Right forelimb (tissue), 1 donor: ENCODE measurements at places on chromosomes 1 and 21.

- DNase-seq: no peak
Measured at GRCh38 chr1:225670356-225670755, 17.4 kb upstream of the ENAH start.

GRCh38 chr1:225374996-225375395, 52.8 kb downstream of the LBR start:
- DNase-seq: no peak

GRCh38 chr21:28688381-28688780, 304.3 kb downstream of the LTN1 start:
- no peak for DNase-seq

GRCh38 chr1:69661686-69662085, 94.0 kb downstream of the LRRC7 start:
- no peak for DNase-seq

DNA sequence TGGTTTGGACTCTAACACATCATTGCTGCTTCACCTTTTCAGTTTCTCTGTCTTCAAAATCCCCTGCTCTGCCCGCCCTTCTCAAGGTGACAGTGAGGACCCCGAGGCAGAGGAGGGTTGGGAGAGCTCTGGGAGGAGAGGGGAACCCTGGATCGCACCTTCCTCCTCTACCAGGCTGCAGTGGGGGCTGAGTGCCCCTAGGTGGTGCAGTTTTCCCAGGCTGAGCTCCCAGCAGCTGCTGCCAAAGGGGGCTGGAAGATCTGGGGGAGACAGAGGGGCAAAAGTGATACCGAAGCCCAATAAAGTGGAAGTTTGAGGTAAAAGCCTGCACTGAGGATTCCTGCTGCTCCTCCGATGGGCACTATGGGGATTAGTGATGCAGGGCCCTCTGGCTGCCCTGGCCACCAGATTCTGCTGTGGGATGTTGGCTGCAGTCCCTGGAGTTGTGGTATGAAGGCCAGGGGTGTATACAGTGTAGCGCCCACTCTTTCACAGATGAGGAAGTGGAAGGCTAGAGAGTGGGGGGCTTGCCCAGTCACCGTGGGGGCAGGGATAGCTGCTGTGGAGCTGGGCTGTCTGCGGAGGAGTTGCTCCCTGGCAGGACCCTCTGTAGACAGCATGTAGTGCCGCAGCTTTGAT, 40.7 kb upstream of the SCMH1 start:
- peak; percentile 62 for DNase-seq

GRCh38 chr1:174191349-174191862, 32.1 kb downstream of the RABGAP1L start:
- DNase-seq: no peak

DNA sequence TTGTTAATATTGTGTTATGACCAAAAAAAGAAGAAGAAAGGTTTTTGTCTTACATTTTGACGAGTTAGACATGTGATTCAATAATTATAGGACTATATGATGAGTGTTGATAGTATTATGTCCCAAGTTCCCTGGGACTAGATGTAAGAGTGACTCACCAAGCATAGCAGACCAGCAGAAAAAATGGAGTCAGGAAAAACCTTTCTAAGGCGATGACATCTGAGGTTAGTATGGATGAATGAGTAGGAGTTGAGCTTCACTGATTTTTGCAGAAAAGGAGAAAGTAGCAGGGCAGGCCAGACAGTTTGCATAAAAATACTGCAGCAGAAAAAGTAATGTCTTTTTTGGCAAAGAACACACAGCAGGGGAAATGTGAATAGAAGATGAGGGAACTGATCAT, 1041.3 kb upstream of the ADGRL4 start:
- no peak for DNase-seq

GRCh38 chr1:215083383-215083961, 935 bp downstream of the KCNK2 start:
- peak; percentile 60 for DNase-seq

- no peak for DNase-seq
Measured at GRCh38 chr1:117685936-117686806, 80.3 kb downstream of the TENT5C start.

DNA sequence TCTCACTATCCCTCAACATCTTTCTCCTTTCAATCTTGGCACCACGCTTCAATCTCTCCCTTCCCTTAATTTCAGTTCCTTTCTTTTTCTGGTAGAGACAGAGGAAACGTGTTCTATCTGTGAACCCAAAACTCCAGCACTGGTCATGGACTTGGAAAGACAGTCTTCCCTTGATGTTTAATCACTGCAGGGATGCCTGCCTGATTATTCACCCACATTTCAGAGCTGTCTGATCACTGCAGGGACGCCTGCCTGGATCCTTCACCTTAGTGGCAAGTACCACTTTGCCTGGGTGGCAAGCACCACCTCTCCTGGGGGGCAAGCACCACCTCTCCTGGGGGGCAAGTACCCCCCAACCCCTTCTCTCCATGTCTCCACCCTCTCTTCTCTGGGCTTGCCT, 27.8 kb downstream of the SELL start:
- DNase-seq: no peak

DNA sequence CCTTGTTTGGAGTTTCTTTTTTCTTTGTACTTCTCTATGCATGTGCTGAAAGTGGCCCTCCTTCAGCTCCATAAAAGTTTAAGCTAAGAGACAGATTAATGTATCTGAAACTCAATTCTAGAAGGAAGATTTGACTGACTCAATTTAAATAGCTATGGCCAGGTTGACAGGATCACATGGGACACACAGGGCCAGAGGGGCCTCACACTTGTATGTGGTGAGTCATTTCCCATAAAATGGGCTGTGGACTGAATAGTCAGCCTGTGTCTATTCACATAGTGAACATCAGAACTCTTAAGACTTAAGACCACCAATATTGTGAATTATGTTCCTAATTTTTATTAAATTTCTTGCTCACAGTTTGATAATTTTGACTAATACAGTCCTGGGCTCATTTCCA, 45.7 kb upstream of the DEPDC1 start:
- DNase-seq: no peak

GRCh38 chr1:160161965-160162705, 10.7 kb downstream of the ATP1A4 start:
- no peak for DNase-seq

DNA sequence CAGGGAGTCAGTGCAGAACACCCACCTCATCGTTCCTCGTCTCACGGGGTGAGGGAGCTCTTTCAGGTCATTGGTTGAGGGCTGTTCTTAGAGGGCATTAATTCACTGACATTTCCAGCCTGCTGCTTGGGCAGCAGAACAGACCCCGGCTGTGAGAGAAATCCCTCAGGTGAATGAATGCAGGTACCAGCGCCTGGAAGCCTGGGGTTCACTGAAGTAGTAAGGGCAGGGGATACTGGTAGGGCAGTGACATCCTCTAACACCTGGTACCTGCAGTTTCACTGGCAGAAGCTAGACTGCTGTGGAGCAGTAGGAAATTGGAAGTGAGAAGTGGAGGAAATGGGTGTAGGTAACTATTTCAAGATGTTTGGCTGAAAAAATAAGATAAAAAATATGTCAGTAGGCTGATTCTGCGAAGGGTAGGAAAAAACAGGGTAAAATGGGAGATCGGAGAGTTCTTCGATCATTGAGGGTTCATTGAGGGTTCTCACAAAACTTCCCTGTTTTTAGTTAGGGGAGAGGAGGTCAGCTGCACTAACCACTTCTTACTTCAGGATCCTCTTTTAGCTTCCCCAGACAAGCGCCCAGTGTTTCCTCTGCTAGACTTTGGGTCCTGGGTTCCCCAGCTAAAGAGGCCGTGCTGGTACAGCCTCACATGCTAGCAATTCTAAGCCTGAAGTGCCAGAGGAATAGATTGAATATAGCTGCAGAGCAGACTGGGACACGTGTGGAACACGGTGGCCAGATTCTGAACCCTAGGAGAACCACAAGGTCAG, 55.2 kb downstream of the RNF220 start:
- no peak for DNase-seq

GRCh38 chr1:224873434-224874369, 55.8 kb upstream of the DNAH14 start:
- no peak for DNase-seq

DNA sequence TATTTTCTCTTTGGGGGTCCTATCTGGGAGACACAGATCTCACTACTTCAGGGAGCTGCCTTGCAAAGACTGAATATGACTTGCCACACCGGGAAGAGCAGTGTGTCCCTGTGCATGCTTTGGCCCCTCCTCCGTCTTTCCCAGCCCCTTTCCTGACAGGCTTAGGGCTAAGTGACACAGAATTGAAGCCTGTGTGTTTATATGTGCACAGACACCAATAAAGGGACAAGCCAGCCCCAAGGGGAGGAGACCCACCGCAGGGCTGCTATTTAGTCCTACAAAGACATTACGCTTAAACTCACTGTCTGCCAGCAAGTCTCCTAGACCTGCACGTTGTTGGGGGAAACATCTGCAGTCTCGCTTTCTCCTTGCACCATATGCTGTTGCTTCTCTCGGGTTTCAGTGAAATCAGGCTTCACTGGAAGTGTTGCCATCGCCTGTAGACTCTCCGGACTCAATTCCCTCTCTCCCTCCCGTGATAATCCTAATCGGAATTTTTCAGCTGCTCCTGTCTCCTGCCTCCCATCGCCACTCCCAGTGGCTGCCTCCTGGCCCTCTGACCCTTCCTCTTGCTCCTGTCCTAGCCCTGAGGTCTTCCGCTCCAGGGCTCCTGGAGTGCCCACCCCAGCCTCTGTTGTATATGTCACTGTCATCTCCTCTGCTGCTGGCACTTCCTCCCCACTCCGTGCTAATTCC, 58.5 kb upstream of the LRRC53 start:
- no peak for DNase-seq

DNA sequence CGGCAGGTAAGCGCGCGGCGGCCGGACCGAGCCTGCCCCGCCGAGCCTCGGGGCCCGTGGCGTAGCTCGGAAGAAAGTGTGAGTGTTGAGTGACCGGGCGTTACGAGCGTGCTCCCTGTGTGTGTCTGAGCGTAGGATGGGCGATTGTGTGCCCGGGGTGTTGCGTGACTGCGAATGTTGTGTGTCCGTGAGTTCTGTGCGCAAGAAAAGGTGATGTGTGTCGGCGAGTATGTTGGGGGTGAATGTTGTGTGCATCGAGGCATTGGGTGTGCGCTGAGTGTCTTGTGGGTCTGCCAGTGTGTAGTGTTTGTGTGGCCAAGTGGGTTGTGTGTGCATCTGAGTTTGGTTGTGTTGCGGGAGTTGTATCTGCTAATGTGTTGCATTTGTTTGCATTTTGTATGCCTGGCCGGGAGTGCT, 398 bp downstream of the PTPRU start:
- DNase-seq: no peak

- no peak for DNase-seq
Measured at GRCh38 chr1:22440582-22440981, 11.1 kb upstream of the ZBTB40 start.

DNA sequence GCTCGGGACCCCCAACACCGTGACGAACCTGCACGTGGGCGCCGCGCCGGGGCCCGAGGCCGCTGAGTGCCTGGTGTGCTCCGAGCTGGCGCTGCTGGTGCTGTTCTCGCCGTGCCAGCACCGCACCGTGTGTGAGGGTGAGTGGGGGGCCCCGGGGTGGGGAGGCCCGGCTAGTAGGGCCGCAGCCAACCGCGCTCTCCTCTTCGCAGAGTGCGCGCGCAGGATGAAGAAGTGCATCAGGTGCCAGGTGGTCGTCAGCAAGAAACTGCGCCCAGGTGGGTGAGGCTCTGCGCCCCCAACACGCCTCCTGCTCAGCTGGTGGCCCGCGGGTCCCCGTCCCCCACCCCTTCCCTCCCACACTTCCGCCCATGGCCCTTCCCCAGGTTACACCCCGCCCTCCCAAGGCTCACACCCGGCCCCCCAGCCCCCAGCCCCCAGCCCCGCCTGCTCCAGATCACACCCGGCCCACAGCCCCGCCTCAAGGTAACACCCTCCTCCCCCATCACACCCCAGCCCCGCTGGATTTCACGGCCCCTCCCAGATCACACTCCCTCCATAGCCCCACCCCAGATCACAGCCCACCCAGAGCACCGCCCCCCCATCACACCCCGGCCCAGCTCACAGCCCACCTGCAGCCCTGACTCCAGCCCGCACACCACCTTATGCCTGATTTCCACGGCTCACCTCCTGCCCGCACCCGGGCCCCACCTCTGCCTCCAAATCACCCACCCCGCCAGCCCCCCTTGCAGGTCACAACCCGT, 2.4 kb upstream of the MMP23B start:
- DNase-seq: no peak

DNA sequence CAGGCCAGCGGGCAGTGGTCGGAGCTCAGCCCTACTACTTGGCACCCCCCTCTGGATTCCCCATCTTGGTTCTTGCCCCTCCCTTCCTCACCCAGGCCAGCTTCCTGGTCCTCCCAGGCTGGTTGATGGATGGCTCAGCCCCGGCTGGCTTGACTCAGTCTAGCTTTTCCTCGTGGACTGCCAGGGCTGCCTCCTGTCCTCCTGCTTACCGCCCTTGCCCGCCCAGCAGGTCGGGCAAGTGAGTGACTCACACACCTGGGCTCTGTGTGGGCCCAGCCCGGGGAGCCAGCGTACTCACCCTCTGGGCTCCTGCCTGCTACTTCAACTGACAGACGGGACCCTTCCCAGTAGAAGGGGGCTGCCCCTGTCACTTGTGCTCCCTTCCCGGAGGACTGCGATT, 19.5 kb upstream of the ARHGEF10L start:
- DNase-seq: no peak

DNA sequence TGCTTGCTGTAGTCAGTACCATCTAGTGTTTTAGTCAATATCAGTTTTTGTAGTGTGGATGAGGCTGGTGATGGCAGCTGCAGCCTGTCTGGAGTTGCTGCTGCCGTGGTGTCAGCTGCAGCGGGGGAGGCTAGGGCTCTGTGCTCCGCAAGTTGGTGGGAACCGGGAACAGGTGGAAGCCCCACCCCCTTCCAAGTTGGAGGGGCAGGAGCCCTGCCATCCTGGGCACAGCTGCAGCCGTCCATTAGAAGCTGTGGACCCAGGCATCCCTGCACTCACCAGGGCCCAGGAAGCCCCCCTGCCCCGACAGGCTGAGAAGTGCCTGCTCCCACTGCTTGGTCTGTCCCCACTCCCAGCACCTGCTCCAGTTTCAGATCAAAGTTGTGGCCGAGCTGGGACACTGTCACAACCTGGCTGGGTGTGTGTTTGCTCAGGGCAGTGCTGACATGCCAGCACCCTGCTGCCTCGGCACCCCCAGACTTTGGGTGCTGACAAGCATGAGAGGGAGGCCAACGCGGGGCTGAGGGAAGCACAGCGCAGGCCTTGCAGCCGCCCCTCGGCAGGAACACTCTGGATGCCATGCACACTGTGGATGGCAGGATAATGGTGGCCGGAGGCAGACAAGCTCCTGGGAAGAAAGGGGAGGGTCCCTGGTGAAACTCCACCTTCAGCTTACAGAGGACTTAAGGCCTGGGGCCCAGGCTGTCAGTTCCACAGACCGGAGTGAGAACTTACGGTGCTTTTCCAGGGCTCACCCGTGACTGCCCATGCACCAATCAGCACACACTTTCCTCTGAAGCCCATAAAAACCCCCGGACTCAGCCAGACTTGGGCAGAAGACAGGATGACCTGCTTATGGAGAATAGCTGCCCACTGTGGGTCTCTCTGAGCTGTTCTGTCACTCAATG, 86.9 kb downstream of the ADARB1 start:
- peak; percentile 68 for DNase-seq

DNA sequence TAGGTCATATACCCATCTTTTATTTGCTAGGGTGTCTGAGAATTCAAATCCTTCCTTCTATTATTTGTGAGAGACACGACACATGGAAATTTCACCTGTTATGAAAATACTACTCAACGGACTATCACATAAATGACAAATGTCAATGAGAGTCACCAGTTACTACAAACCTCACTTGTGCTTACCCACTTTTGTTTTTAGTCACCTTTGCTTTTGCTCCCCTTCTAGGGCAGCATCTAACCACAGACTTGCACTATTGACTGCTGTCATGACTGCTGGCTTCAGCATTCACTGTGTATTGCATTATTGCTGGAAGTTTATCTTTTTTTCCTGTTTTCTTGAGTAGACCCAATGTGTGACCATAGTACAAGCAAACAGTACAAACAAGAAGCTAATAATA, 1048.0 kb downstream of the PLA2G4A start:
- no peak for DNase-seq

GRCh38 chr1:51648180-51649109, 31.6 kb downstream of the OSBPL9 start:
- DNase-seq: no peak
